ENCODE measurements at places on chromosomes 13 and 19. TPM values are rescaled to one million over a fixed set of nuclear protein-coding genes. Genes with fewer than 3 reads are reported as not detected.

- peak; percentile 89 for DNase-seq
- H3K4me3 ChIP-seq = no peak overlapping the region
- H3K4me1 ChIP-seq = no peaks in the 10 kb centered on the region
- peaks cover 10% of the 10 kb centered on the region for H3K36me3 ChIP-seq
These were observed 12.9 kb downstream of the CFD start for GRCh38 chr19:872266-872951.

DNA sequence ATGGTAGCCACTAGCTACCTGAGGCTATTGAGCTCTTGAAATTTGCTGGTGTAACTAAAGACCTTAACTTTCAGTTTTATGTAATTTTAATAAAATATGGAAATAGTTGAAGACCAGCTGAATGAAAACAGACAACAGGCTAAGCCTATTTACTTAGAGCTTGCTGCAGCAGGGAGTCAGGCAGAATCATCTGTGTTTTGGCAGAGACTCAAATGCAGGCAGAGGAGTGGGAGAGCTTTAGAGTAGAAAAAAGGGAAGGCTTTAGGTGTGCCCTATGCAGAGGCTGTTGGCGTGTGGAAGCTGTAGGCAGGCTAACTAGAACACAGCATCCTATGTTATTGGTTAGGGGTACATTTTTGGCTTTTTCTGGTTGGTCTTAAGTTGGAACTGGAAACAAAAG lies 304.9 kb upstream of the NBEA start:
- H3K4me3 ChIP-seq = no peak overlapping the region
- no peak overlapping the region for H3K27ac ChIP-seq
- H3K4me1 ChIP-seq = peaks cover 8% of the 10 kb centered on the region
- no peak for DNase-seq

GRCh38 chr19:53989600-53990533 lies 1.6 kb upstream of the CACNG6 start:
- no peaks in the 10 kb centered on the region for H3K36me3 ChIP-seq
- no peak overlapping the region for H3K4me3 ChIP-seq
- H3K27ac ChIP-seq = peak overlapping the region; percentile 62
- peak; percentile 71 for DNase-seq
- no peaks in the 10 kb centered on the region for H3K27me3 ChIP-seq

DNA sequence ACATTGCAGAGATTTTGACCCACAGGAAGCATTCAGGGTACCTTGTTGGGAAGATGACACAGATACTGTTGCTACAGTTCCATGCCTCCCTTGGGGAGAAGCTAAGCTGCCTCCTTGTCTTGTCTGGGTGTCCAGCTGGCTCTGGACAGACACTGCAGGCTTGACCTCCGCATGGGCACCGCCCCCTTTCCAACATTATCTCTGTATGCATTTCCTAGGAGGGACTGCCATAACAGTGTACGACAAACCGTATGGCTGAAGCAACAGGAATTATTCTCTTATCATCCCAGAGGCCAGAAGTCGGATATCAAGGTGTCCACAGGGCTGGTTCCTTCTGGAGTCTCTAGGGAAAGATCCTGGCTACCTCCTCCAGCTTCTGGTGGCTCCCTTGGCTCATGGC lies 67.0 kb upstream of the USE1 start:
- no peaks in the 10 kb centered on the region for H3K36me3 ChIP-seq
- no peaks in the 10 kb centered on the region for H3K4me1 ChIP-seq
- no peak overlapping the region for H3K27ac ChIP-seq
- DNase-seq = no peak

- no peak overlapping the region for H3K4me3 ChIP-seq
- H3K36me3 ChIP-seq = no peaks in the 10 kb centered on the region
- H3K4me1 ChIP-seq = no peaks in the 10 kb centered on the region
- no peaks in the 10 kb centered on the region for H3K27me3 ChIP-seq
- no peak for DNase-seq
These were observed 127.8 kb upstream of the SPACA7 start for GRCh38 chr13:112248406-112248760.

DNA sequence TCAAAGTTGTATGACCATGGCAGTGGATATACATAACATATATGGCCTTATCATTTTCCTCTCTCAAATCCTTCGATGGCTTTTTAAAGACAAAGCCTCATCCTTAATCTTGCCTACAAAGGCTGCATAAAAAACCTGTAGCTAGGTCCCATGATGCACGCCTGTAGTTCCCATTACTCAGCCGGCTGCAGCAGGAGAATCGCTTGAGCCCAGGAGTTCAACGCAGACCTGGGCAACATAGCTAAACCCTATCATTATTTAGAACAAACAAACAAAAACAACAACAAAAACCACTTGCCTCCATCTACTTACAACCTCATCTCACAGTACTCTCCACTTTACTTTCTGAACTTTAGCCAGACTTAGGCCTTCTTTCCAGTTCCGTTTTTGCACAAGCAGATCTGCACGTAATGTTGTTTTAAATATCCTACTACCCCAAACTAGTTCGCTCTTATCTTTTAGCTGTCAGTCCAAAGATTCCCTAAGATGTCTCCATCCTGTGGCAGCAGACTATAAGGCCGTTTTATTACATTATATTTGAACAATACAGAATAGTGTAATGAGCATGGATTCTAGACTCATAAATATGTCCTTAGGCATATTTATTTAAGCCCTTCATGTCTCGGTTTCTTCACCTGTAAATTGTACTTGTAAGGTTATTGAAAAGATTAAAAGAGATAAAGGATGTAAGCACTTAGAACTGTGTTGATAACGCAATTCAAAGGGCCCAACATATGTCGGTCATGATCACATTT lies 969 bp upstream of the POMP start:
- peak overlapping the region; percentile 90 for H3K4me3 ChIP-seq
- peak overlapping the region; percentile 90 for H3K27ac ChIP-seq
- H3K4me1 ChIP-seq = peaks cover 15% of the 10 kb centered on the region
- H3K36me3 ChIP-seq = peaks cover 9% of the 10 kb centered on the region
- H3K27me3 ChIP-seq = no peaks in the 10 kb centered on the region

- H3K36me3 ChIP-seq = no peaks in the 10 kb centered on the region
- no peak for DNase-seq
- H3K4me3 ChIP-seq = no peak overlapping the region
- H3K4me1 ChIP-seq = no peaks in the 10 kb centered on the region
These were observed 163.4 kb downstream of the FOXO1 start for GRCh38 chr13:40503011-40503410.

DNA sequence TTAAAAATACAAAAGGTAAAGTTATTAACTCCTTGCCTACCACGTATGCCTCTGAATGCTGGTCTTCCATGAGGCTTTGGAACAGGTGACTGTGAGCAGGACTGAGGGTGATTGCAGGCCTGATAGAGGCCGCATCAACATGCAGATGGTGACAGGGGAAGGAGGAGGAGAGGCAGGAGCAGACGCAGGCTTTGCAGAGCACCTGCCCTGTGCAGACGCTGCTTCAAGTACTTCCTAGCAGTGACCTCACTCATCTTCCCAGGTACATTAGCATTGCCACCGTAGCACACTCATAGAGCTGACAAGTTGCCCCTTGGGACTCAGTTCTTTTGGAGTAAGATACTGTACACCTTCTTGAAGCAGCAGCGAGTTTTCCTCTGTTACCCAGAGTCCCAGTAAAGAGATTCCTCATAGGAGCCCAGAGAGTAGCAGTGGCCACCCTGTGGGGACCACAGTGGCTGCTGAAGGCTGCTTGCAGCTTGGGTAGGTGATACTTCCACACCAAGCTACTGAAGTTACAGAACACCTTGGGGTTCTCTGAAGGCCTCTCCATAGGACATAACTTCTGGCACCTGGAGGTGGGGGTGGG lies 56.0 kb downstream of the ZNF536 start:
- no peaks in the 10 kb centered on the region for H3K36me3 ChIP-seq
- H3K27ac ChIP-seq = no peak overlapping the region
- peaks cover 3% of the 10 kb centered on the region for H3K27me3 ChIP-seq
- no peaks in the 10 kb centered on the region for H3K4me1 ChIP-seq

GRCh38 chr19:18297308-18297707 lies 15.9 kb upstream of the JUND start:
- no peaks in the 10 kb centered on the region for H3K36me3 ChIP-seq
- H3K4me3 ChIP-seq = no peak overlapping the region
- peak; percentile 35 for DNase-seq
- no peaks in the 10 kb centered on the region for H3K4me1 ChIP-seq
- no peaks in the 10 kb centered on the region for H3K27me3 ChIP-seq

DNA sequence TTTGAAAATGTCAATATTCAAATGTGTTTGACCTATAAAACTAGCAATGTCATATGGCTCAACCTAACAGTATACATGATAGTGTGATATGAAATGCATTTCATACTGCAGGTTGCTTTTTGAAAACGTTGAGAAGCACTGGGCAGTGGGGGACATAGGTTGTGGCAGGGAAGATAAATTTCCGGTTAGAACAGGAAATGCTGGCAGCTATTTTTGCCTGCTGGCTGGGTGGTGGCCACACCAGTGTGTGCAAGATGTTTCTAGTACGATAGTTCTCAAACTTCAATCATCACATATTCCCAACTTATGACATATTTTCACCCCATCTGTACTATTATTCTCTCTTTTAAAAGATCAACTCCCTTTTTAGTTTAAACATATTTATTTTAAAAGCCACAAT lies 17.2 kb downstream of the FXYD5 start:
- H3K27ac ChIP-seq = no peak overlapping the region
- H3K27me3 ChIP-seq = no peaks in the 10 kb centered on the region
- DNase-seq = no peak
- H3K36me3 ChIP-seq = no peaks in the 10 kb centered on the region
- H3K4me1 ChIP-seq = no peaks in the 10 kb centered on the region

DNA sequence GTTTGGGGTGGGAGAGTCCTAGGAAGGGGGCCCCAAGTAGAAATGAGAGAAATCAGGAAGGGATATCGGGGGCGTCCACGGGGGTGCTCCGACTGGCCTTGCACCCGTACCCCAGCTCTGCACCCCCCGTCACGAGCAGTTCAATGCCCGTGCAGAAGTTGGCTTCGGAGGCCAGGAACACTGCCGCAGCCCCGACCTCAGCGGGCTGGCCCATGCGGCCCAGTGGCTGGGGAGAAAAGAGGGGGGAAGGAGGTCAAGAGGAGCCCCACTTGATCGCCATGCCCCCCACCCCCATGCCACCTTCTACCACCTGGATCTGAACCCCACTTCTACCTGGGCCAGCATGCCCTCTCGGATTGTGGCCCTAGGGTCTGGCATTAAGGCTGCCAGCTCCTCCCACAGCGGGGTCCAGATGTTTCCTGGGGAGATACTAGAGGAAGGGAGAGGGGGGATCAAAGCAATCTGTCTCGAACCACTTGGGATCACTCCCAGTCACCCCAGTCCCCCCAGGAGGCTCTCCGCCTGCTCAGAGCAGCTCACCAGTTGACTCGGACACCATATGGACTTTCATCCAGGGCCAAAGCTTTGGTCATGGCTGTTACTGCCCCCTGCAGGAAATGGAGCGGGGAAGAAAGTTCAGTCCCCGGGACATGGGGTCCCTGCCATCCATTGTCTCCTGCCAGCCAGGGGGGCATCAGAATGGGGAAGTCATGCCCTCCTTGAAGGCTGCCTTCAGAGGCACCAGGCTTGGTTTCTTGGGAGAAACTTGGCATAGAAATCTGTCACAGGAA lies 2.5 kb upstream of the BCAT2 start:
- H3K4me3 ChIP-seq = no peak overlapping the region
- peaks cover 7% of the 10 kb centered on the region for H3K4me1 ChIP-seq

ZNF569 gene
- total RNA-seq = 5.7 TPM

TRAPPC2B gene
- total RNA-seq = 15.1 TPM

RFPL4A gene
- total RNA-seq = not detected

CLDN10 gene
- not detected for total RNA-seq

Data from cardiac muscle cell (in vitro differentiated cells and primary cell).